ENCODE measurements at places on chromosomes 5 and 9.

DNA sequence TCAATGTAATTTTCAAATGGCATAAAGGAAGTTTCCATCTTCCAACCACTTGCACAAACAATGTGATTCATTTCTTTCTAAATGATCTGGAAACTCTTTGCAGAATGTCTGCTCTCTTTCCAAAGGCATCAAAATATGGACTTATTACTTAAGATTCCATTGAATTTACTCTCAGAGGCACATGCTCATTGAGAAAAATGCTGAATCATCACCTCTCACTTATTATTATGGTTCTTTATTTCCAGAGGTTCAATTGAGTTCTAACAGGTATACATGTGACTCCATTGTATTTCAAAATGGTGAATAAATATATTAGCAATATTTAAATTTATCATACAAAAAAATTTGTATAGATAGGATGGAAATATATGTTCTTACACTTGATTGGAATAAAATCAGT, 1140.6 kb downstream of the EFNA5 start:
- no peak for DNase-seq

GRCh38 chr9:86594724-86595123, 240.5 kb upstream of the TUT7 start:
- no peak for DNase-seq

GRCh38 chr5:176561259-176561658, 12.1 kb downstream of the CDHR2 start:
- no peak for DNase-seq

DNA sequence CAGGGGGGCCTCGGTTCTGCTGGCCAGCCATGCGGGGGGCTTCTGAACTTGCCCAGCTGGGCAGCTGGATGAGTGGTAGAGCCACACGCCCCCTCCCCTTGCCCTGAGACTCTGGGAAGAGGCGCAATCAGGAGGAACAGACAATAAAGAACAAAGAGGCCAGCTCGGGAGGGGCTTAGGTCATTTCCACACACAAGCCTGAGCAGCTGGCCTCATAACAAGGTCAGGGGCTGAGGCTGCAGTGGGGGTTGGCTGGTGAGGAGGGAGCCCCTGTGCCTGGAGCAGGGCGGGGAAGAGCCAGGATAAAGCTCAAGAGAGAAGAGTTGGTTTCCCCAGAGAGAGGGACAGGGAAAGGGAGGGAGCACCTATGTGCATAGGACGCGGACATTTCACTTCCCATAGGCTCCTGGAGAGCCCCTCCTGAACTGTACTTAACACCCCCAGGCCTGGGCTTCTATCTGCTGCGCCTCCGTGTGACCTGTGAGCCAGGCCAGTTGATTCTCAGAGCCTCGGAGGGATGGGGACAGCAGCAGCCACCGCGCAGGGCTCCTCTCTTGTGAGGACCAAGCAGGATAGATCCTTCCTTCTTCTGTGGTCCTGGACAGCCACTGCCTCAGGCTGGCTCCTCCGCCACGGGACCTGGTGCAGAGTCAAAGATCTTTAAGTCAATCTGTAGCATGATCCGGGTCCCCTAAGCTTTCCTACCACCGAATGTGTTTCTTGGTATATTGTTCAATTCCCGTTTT, 75.3 kb upstream of the GGTA1 start:
- no peak for DNase-seq

- no peak for DNase-seq
Measured at GRCh38 chr5:139835656-139836055, 40.0 kb downstream of the PSD2 start.

- no peak for DNase-seq
Measured at GRCh38 chr5:173598686-173599085, 17.8 kb downstream of the BOD1 start.

DNA sequence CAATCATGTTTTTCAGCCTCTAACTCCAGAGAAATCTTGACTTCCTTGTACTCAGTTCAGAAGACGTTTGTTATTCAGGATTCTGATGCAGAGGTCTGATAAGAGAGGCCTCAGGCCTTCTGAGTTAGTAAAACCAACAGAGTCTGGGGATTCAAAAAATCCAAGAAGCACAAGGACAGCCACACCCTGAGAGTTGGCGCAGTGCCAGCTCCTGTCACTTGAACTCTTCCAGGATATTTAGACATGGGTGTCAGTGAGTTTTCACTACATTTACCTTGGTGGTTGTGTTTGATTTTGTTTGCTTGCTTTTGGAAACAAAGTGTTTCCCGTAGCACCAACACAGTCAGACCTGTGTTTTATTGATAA, 41.6 kb upstream of the PDE8B start:
- DNase-seq, result no peak

DNA sequence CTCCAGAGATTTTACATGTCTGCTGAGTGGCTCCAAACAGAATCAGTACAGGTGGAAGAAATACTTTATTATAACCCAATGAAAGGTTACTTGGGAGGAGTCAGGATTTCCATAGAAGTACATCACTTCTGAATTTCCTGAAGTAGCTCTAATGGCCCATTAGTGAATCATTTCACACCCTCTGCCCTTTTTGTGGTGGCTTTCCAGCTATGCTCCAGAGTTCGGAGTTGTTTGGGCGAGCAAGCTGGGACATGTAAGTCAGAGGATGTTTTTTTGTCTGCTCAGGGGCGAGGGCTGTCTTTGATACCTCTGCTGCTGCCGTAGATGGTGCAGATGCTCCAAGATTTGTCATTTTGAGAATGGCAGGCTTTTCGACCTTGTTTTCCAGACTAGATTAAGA, 226.1 kb downstream of the GOLPH3 start:
- DNase-seq, result no peak

- DNase-seq, result no peak
Measured at GRCh38 chr5:93591323-93591945, 8.4 kb downstream of the NR2F1 start.

GRCh38 chr5:40495237-40495635, 184.5 kb upstream of the PTGER4 start:
- no peak for DNase-seq

DNA sequence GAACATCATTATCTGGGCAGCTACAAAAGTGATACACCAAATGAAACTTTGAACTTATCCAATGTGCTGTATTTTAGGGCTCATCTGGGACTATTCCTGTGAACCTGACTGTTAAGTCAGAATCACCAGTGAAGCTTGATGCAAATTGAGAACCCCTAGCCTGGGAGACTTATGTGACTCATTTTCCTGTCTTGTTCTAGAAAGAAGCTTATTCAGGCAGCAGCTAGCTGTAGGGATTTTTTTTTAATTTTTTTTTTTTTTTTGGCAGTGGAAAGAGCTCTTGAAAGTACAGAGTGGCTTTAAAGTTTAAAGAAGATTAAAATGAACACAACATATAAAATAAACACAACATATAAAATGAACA, 81.1 kb upstream of the TNFAIP8 start:
- no peak for DNase-seq

- DNase-seq, result no peak
Measured at GRCh38 chr5:74382987-74383593, 257.4 kb downstream of the ENC1 start.

- no peak for DNase-seq
Measured at GRCh38 chr5:176687881-176688280, 40.6 kb downstream of the TSPAN17 start.

GRCh38 chr9:69619233-69619632, 52.9 kb downstream of the APBA1 start:
- DNase-seq, result no peak

DNA sequence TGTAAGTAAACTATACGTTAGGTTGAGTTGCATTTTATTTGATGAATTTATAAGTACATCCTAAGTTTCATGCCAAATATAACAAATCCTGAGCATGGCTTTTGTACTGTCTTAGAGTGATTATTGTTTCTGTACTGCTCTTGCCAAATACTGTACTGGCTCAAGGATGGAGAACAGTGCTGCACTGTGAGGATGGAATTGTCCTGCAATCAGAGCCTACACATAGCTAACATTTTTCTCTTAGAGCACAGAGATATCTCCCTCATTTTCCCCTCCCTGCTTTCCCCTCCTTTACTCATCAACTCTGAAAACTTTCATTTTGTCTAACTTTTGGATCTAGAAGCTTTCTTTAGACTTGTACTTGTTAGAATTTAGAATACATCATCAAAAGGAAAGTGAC, 28.3 kb downstream of the LRRC70 start:
- no peak for DNase-seq

GRCh38 chr9:125189011-125189360, 617 bp downstream of the PPP6C start:
- DNase-seq, result no peak

DNA sequence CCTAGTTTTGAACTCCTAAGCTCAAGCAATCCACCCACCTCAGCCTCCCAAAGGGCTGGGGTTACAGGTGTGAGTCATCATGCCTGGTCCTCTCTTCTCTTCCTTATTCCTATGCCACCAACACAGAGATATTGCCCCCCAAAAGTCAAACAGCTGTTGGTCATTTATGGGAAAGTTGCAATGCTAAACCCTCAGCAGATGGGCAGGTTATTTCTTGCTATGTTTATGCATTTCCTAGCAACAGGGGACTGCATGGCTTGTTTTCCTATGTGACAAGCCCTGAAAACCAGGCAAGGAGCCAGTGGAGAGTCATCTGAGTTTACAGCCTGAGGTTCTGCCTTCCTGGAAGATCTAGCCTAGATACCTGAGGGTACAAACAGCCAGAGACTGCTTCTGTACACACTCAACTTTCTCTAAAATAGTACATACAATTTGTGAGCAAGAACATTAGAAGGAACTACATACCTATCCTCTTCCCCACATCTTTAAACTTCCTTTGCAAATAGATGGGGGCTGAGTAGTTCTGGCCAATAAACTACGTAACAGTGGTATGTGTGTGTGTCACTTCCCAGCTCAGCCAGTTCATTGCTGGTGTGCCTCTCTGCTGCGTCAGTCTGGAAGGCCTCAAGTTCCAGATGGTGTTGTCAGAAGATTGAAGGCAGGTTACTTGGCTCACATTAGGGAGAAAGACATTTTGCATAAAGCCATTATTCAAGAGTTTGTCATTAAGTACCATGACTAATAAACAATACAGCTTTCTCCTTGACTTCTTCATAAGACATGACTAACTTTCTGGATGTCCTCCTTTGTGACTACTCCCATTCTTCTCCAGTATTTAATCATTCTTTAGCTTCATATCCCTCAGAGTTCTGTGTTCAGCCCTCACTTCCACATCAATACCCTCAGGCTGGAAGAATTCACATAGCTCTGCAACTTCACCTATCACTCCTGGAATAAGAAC, 65.3 kb downstream of the CSNK1A1 start:
- no peak for DNase-seq

DNA sequence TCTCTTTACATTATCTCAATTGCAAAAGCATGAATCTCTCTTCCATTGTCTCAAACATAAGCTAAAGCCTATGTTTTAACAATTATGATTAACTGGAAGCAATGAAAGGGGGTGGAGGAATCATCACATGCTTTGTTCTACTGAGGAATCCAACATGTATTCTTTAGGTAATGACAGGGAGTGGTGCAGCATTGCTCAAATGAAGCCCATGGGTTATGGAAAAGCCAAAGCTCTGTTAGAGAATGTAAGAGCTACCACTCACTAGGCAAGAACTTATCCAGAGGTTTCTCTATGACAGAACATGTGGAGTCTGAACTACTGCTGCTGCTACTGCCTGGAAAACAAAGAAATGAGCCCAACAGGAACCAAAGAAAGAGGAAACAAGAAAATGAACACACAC, 28.7 kb downstream of the KIF3A start:
- no peak for DNase-seq

- DNase-seq, result no peak
Measured at GRCh38 chr9:21479152-21479702, 2.9 kb downstream of the IFNE start.

DNA sequence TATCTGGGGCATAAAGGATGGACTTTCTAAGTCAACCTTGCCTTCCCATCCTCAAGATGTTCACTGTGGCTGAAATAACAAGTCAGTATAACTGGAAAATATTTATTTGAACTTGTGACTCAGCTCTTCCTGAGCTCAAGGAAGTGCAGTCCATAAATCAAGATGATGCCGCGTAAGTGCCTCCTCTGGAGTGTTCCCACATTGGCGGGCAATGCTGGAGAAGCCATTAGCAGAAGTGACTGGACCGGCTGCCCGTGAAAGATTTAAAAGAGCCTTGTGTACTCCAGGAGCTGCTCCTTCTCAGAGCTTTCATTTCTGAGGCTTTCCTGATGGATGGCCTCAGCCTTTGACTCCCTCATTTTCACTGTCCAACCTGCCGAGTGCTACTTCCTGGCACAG, 17.4 kb downstream of the TMOD1 start:
- DNase-seq, result no peak

GRCh38 chr9:28967226-28967625, 1393.9 kb upstream of the C9orf72 start:
- no peak for DNase-seq

- no peak for DNase-seq
Measured at GRCh38 chr5:81305785-81306184, 4.4 kb downstream of the ZCCHC9 start.

- DNase-seq, result no peak
Measured at GRCh38 chr5:36681711-36682110, 75.3 kb downstream of the SLC1A3 start.

DNA sequence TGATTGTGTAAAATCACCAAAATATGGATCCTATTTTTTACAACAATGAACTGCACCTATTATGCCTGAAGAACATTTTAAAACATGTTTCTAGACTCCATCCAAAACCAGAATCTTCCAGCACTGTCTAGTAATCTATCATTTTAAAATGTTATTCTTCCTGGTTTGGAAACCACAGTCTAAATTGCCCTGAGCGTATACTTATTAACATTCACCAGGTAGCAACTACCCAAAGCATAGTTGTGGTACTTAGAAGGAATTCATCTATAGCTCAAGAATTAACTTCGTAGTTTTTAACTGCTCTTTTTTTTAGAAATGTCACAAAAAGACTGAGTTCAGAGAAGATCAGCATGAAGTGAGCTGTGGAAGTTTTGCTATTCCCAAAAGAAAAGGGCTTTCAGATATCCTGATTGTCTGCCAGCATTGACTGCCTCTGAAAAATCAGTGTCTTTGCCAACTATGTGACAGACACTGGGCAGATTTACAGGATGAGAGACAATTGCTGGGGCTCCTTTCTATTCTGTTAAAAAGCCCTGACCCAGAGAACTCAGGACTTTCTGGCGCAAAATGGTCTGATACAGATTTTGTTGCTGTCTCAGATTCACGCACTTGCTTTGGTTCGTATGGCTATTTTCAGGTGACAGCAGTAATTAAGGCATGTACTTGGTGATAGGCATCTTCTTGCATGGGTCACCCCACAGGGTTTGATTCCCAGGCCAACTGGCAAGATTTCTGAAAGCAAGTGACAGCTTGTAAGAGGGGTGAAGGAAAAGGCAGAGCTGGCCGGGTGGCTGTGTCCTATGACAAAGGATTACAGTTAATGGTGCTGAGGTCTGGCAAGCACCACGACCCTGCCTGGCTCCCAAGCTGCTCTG, 152.5 kb upstream of the RAI14 start:
- no peak for DNase-seq

DNA sequence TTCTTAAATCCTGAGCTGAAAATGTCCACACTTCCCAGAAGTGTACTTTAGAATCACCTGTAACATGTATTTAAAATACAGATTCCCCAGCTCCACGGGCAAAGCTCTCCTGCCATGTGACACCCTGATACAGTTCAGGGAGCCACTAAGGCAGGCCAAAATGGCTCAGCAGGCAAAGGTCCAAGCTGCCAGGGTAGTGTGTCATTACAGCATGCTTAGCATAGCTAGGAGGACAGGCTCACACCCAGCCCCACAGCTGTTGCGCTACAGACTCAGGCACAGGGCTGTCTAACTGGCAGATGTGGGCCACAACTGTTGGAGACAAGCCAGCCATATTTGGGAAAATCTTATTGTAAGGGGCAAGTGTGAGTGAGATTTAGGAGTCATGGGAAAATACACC, 73.0 kb downstream of the C9orf85 start:
- no peak for DNase-seq

Data from memory B cell (primary cell).